ENCODE measurements at places on chromosomes 12 and 14.

DNA sequence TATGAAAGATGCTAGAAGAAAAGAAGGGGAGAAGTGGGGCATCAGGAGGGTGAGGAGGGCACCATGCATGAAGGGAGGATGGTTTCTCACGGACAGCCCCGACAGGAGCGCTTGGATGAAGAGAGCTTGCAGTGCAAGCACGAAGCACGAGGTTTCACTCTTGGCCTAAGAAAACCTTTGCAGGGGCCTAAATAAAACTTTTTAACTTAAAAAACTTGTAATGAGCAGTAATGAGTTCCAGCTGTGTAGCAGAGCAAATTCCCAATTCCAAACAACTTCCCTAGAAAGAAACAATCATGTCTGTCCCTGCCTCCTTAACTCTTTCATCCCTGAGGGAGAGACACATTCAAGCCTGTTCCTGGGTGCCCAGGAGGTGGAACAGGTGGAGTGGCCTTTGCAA, 119.5 kb downstream of the PAH start:
- no peak for DNase-seq

- DNase-seq = peak; percentile 67
Measured at GRCh38 chr12:56358836-56359532, 923 bp downstream of the STAT2 start.

GRCh38 chr12:101459642-101460346, 15.3 kb upstream of the SPIC start:
- no peak for DNase-seq

DNA sequence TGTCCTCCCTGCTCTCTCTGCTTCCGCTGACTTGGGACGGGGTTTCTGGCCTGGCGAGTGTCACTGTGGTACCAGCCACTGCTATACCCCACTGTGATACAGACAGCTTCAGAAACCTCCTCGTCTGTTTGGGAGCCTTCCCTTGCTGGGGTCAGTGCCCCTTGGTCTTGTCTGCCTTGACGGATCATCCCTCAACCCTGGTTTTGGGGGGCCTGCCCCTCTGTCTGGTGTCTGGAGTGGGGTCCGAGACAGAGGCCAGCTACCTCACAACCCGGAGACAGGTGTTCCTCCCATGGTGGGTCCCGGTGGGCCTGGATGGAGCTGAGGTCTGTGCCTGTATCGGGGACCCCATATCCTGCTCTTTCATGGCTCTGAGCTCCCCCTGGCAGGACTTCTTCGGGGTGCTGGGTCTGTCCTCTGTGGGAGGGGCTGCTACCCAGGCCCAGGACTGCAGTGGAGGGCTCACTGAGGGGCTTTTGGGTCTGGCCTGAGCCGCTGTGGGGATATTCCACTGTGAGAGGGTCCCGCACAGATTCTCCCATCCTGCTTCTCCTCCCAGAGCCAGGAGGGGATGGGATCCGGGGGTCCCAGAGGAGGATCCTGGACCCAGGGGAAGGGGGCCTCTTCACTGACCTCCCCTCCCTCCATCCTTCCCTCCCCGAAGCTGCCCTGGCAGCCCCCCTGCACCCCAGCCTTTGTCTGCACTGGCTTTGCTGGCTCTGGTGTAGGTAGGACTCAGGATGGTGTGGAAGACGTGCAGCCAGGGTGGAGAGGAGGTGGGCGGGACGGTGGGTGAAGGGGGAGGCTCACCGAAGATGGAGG, 365.5 kb downstream of the TMEM121 start:
- DNase-seq = no peak

GRCh38 chr12:100674036-100674888, 100.8 kb downstream of the GAS2L3 start:
- no peak for DNase-seq

- DNase-seq = no peak
Measured at GRCh38 chr12:32273712-32274111, 125.6 kb upstream of the FGD4 start.

- DNase-seq = no peak
Measured at GRCh38 chr12:40209886-40210285, 14.9 kb upstream of the LRRK2 start.

DNA sequence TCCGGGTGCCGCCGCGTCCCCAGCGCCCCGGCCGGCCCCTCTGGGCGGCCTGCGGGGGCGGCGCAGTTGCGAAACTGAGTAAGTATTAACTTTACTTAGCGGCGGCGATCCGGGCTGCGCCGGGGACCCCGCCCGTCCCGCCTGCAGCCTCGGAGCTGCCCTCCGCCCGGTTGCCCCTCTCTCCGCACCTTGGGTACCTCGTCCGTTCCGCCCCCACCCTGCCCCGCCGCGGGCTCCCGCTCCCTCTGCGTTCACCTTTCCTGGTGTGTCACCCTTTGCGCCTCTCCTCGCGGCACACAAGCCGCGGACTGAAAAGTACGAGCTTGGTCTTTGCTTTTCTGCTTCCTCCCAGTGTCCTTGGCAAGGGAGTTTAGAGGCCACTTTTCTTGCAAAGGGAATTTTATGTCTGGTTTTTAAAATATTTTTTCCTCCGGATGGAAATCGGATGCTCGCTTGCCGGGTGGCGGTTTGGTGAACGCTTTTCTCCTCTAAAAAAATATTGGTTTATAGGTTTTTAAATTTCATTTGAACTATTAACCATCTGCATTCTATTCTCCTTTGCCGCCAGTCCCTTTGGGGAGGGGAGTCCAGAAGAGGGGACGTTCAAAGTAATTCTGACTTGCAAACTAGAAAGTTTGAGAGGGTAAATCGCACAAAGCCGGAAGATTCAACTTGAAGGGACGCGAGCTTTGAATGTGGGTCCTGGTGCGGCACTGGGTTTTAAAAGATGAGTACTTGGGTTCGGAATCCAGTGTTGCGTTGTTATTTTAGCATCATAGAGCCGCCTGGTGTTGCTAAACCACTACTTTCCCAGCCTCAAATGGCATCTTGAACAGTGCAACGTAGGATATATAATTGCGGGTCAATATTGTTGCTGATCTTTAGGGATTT, 834 bp downstream of the RASSF8 start:
- no peak for DNase-seq

GRCh38 chr12:13087766-13088165, 15.7 kb downstream of the GSG1 start:
- DNase-seq = no peak

DNA sequence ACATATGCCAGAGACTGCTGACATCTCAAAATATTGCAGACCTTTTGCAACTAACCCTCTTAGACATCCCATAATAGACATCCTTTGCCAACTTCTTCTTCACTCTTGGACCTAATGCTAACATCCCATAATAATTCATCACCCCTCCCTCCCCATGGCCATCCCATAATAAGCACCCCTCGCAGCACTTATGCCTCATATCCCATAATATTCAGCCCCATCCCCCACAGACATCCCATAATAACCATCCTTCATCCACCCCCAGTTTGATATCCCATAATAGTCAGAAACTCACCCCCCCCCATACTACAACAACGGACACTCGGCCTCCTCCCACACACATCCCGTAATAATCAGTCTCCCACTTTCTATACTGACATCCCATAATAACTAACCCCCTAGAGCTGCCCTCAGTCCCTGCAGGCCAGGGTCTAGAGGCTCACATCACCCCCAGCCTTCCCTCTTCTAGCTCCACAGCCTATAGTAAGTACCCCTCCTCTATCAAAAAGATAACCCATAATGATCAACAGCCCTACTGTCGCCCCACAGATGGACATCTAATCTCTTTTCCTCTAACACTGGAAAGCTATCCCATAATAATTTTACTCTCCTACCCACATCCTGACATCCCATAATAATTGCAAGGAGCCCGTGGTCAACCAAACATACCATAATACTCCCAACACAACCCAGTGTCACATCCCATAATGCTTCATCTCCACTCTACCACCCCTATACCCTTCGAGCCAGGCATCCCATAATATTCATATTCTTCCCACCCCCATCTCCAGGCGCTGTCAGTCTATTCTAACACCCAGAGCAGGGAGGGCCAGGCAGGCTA, 792 bp upstream of the CHD4 start:
- DNase-seq = no peak

DNA sequence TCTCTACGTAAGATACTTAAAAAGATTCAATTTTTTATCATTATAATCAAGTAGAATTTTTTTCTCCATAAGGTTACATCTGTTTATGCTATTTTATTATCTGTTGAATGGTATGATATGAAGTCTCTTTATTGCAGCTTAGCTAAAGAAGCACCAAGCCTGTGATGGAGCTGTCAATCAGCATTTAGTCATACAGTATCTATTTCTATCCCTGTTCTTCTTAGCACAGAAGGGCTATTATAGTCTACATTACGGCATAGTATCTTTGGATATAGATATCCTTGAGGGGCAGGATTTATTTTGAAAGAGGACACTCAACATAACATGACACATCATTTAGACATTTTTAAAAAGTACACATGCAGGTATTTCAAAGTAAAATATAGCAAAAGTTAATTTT, 277.1 kb downstream of the FOXG1 start:
- DNase-seq = no peak

DNA sequence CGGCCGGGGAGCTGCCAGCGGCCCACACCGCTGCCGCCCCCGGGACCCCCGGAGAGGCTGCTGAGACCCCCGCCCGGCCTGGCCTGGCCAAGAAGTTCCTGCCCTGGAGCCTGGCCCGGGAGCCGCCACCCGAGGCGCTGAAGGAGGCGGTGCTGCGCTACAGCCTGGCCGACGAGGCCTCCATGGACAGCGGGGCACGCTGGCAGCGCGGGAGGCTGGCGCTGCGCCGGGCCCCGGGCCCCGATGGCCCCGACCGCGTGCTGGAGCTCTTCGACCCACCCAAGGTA, 12.8 kb downstream of the SH2B3 start:
- DNase-seq = no peak

- DNase-seq = no peak
Measured at GRCh38 chr12:115571446-115571845, 706.0 kb downstream of the MED13L start.

DNA sequence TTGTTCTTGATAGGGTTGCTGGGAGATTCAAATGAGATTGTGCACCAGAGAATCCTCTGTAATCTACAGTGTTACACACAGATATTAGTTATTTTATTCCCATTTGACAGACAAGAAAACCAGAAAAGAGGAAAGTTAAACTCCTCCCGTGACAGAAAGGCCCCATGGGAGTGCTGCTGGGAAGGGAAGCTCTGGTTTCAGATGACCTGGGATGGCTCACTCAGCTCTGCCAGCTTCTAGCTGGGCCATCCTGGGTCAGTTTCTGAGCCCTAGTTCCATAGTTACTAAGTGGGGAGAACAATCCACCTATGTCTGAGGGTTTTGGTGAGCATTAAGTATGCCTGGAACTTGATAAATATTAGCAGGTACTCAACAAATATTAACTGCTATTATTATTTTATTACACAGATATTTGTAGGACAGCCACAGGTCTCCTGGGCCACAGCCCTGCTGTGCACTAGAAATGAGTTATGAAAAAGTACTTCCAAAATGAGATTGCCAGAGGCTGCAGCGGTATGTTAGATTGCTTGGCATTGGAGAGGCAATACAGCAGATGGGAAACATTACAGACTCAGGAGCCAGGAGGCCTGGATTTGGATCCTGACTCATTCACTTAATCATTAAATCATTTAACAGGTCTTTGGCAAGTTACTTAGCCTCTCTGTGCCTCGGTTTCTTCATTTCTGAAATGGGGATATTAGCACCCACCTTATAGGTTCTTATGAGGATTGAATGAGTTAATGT, 47.1 kb upstream of the STON2 start:
- DNase-seq = no peak

GRCh38 chr12:48601013-48601756, 31.3 kb upstream of the LALBA start:
- peak; percentile 9 for DNase-seq

DNA sequence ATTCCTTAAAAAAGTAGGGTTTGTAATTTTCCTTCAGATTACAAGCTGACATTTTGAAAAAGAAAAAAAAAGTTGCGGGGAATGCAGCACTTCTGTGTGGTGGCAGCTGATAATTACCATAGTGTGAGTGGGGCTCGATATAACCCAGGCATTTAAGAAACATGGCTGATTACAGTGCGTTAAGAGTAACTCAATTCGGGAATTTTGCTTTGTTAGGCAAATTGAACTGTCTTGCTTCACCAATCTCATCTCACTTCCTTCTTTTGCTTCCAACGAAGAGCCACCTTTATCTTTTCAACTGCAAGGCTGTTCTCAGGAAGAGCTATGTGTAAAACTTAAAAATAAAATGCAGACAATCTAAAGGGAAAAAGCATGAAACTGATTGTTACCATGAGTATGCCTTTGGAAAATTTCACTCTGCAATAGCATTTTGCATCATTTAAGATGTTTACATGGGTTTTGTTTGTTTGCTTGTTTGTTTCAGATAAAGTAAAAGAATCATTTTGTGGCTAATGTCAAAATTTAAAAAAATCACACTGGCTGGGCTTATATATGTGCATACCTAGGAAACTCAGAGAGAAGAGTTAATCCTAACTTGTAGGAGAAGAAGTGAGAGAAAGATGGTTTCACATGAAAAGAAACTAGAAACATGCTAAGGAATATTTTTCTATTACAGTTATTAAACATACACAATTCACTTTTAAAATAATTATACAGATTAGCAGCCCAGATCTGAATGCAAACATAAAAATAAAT, 295.9 kb upstream of the ATP2B1 start:
- DNase-seq = no peak

DNA sequence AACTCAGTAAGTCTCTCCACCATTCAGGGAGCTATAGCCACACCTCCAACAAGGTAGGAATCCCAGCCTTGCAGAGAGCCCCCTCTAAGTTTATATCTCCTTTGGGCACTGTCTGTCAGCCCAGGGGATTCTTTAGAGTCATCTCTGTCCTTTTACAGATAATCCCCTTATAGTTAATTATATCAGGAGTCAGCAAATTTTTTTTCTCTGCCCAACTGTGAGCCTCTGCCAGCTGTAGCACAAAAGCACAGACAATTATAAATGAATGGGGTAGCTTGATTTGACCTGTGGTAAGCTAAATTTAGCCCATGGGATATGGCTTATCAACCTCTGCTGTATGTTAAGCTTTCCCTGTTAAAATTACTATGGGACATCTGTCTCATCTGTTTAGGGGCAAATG, 8.3 kb downstream of the CEP128 start:
- DNase-seq = no peak

- no peak for DNase-seq
Measured at GRCh38 chr12:129605666-129606065, 298.2 kb downstream of the TMEM132D start.

GRCh38 chr14:95265106-95266094, 54.3 kb downstream of the CLMN start:
- DNase-seq = peak; percentile 100

GRCh38 chr14:105290621-105291346, 10.0 kb downstream of the BRF1 start:
- no peak for DNase-seq

DNA sequence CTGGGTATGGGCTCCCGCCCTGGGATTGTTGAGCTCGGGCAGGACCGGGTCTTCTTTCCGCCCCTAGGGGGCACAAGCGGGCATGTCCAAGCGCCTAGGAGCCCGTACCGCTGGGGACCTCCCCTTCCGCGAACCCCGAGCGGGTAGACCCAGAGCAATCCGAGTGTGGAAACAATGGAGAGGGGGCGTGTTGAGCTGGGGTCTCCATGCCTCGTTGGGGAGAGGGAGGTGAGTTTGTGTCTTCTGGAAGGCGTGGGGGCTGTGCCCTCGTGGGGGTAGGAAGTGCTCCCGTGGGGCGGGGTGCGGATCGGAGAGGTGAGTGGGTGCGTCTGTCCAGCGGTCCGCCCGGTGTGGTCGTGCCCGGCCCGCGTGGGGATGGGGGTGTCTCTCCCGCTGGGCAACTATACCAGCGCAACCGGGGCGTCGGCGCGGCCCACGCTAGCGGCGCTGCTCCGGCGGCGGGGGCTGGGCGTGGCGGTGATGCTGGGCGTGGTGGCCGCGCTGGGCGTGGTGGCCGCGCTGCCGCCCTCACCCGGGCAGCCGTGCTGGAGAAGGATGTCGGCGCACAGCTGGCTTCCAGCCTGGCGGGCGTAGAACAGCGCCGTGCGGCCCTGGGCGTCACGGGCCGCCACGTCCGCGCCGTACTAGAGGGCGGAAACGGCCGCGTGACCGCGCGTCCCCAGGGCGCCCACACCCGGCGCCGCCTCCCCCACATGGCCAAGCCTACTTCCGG, 12.2 kb downstream of the AGAP2 start:
- DNase-seq = no peak

Measured in epithelial cell of proximal tubule (primary cell).